ENCODE measurements at places on chromosomes 11 and 22.

- no peak for DNase-seq
Observed at GRCh38 chr11:71283971-71284441, 31.6 kb upstream of the SHANK2 start.

DNA sequence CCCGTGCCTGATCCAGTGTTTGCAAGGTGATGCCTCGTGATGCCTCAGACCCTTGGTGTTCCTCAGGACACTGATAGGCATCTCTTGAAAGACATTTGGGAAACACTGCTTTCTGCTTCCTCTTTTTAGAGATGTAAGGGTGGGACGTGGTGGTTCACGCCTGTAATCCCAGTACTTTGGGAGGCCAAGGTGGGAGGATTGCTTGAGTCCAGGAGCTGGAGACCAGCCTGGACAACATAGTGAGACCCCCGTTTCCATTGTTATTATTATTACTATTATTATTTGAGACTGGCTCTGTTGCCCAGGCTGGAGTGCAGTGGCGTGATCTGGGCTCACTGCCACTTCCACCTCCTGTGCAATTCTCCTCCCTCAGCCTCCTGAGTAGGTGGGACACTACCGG lies 6.5 kb upstream of the SOX10 start:
- DNase-seq: no peak

DNA sequence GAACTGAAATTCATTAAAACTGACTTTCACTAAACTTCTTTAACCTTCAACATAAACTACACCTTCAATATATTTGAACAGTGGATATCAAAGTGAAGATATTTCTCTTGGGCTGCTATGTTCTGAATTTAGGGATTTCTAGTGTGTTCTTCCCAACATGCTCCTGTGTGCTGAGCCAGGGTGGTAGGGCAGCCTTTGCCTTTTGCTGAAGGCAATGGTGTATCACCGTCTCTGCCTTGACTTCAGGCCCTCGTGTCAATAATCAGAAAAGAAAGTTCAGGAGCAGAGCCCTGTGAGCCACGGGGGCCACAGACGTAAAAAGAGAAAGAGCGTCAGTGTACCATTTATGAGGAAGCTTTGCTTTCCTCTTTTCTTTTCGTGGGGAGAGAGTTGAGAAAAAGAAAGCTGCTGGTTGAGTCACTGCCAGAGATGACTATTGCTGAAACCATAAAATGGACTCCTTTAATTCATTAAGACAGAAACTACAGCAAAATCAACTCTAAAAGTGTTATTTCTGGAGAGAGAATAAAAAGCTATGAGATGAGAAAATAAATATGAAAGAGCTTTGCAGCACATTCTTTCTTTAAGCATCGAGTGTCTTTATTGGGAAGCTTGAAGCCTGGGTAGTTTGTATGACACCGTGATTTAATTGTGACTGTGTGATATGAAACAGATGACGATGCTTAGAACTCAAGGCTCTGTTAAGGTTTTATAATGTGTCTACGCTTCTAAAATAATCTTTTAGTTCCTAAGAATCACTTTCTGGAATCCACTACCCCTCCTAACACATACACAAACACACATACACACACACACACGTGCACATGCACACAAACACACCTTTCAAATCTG lies 271.8 kb upstream of the MTNR1B start:
- no peak for DNase-seq

DNA sequence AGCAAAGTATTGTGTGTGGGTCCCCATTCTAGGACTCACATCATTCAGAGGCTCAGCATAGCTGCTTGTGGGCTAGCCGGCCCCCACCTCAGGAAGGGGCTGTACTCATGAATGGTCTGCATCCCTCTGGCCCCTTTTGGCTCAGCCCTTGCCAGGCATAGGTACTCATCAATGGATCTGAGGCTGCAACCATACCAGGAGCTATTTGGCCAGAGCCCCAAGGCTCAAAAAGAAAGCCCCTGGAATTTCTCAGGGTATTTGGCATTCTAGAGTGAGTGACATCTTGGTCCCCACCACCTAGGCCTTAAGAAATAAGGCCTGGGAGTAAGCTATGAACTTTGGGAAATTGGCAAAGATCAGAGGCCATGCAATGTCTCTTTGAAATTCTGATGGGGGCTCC lies 38.3 kb downstream of the PLEKHA7 start:
- no peak for DNase-seq

- no peak for DNase-seq
Observed at GRCh38 chr22:30675436-30675835, 7.8 kb upstream of the DUSP18 start.

DNA sequence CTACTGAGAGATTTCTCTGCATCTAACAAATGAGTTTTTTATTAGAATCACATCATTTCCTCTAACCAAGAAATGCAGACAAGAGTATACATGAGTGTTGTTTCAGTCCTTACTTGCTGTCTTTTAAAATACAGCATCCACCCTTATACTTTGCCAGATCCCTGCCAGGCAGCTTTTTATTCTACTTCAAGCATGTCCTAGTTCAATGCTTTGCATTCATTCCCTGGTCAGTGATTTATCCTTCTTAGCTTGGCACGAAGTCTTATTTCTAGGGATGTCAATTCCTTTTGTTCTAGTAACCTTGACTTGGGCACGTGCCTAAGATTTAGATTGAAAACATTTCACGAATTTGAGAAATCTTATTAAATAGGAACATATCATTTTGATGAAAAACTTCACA lies 307.2 kb upstream of the MPPED2 start:
- DNase-seq: no peak

- no peak for DNase-seq
Observed at GRCh38 chr11:12070446-12071267, 39.7 kb upstream of the MICAL2 start.

GRCh38 chr11:12693479-12694182 lies 19.4 kb downstream of the TEAD1 start:
- no peak for DNase-seq

GRCh38 chr11:84887055-84887629 lies 740.0 kb downstream of the DLG2 start:
- no peak for DNase-seq

DNA sequence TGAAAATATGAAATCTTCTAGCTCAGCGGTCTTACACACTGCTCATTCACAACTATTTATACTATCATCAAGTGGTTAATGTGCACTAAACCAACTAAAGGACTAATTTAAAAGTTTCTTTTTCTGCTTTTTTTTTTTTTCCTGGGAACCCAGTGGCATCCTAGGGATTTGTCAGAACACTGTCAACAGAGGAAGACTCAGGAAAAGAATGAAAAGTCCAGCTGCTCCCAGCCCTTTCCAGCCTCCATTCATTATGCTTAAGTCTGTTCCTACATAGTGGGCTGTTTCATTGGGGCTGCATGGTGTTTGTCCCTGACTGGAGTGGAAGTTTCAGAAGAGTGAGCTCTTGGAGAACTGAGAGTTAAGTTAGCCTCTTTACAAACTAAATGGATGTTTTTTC lies 391.1 kb downstream of the AASDHPPT start:
- DNase-seq: no peak

- peak; percentile 77 for DNase-seq
Observed at GRCh38 chr11:120168960-120169681, 31.2 kb upstream of the TRIM29 start.

DNA sequence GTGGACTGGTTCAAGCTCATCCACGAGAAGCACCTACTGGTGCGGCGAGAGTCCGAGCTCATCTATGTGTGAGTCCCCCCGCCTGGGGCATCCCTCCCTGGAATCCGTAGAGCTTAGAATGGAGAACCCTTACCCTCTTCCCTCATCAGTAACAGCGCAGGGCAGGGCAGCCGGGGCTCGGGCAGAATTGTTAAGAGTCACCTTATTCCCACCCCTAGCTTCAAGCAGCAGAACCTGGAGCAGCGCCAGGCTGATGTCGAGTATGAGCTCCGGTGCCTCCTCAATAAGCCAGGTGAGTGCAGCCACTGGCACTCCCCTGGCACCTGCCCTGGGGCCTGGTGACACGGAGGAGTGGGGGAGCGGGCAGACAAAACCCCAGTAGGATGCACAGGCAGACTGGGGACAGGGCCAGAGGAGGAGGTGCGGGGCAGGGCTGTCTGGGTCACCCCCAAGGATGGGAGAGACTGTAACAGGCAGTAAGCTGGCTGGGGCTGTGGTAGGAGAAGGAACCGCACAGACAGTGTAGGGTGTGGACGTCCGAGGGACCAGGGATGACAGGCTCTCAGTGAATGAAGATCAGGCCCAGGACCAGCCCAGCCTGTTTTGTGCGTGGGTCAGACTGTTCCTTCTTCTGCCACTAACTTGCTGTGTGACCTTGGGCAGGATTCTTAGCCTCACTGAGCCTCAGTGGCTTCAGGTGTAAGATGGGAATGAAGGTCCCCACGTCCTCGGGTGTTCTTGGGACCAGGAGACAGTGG lies 20.4 kb downstream of the C22orf23 start:
- no peak for DNase-seq

DNA sequence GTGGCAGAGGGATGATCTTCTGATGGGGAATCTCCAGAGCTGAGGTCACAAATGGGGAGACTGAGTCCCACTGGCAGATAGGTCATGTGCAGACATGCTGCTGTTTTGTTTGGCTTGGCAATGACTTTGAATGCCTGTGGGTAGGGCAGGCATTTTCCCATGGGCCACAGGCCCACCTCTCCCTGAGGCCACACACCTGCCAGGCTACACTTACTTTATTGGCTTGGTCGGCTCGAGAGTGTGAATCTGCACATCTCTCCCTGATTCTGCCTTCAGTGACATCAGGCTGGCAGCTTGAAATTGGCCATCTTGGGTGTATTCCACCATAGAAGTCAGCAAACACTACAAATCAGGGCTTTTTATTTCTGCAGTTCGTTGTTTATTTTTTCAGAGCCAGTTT lies 91.5 kb downstream of the GRIK4 start:
- no peak for DNase-seq

DNA sequence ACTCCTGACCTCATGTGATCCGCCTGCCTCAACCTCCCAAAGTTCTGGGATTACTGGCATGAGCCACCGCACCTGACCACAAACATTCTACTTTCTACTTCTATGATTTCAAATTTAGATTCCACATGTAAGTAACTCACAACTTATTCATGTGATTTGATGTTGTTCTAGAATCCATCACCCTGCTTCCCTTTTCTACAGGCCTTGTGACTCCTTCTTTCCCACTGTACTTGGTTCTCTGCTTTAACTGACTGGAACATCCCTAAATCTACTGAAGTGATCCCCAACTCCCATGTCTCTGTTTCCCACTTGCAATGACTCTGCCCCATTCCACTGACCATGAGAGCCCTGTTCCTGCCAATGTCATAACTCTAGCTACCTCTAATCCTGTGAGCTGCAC lies 25.7 kb upstream of the MRPL17 start:
- DNase-seq: no peak

GRCh38 chr11:85685820-85686459 lies at the start of gene CCDC89:
Gene CCDC89 (minus strand): TSS chr11:85686195. CDS start chr11:85686130, 65 bp downstream.
- peak; percentile 22 for DNase-seq

DNA sequence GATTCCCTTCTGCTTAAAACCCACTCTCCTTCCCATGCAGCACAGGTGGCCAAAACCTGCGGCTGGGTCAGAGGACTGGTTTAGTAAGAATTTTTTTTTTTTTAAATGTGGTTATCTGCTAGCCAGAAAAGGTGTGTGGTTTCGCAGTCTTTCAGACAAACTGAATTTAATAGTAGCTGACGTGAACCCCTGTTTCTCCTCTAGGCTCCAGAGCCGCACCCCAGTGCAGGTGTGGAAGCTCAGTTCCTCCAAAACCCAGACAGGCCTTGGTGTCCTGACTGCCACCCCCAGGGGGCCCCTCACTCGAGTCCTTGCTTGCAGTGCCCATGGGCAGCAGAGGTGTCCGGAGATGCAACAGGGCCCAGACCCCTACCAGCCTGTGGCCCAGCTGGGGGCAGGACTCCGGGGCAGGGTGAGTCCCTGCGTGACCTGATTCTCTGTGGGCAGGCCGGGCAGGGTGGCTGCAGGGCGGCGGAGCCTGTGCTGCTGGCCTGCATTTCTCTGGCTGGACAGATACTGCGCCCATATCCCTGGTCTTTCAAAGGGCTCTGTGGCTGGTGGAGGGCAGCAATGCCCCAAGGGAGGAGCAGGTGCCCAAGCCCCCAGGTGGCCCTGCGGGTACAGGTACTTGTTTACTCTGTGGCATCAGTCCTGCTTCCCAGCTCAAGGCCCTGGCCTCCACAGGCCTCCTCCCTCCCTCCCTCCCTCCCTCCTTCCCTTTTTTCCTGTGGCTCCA lies 15.2 kb downstream of the KCNQ1 start:
- DNase-seq: no peak

DNA sequence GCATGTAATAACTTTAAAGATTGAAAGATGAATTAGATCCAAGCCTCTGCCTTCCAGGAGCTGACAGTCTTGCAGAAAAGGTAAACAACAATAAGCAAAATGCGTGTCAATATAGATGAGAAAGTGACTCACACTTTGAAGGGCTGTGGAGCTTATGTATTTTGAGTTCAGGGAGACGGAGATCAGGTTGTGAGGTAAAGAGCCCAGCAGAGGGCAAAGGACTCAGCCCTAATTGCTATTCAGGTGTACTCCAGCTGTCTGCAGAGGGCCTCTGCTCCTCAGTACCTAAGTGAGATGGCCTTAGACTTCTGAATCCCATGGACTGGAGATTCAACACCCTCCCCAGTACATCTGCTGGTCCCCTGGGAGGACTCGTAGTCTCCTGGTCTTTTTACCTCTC lies 22.9 kb upstream of the CTR9 start:
- DNase-seq: no peak
